ENCODE measurements at places on chromosomes 3 and 15.

GRCh38 chr15:84826369-84826823 lies 9.2 kb downstream of the ALPK3 start:
- H3K4me3 ChIP-seq = no peak overlapping the region
- H3K36me3 ChIP-seq = no peaks in the 10 kb centered on the region
- H3K27me3 ChIP-seq = peaks cover 21% of the 10 kb centered on the region
- H3K4me1 ChIP-seq = peaks cover 2% of the 10 kb centered on the region
- no peak for DNase-seq

DNA sequence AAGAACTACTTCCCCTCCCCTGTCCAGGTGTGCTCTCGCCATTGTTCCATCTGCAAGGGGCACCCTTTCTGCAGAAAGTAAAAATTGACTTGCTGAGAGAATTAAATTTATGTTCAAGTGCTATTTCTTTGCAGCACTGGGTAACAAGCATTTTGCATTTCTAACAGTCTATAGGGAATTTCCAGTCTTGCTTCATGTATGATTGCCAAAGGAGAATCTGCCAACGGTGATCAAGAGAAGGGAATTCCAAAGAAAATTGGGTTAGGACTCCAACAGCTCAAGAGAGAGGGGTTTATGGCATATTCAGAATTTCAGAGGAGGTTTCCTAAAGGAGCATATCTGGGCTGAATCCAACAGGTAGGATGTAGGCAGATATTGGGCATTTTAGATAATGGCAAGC lies 136.7 kb upstream of the WNT5A start:
- H3K4me3 ChIP-seq = no peak overlapping the region
- H3K36me3 ChIP-seq = no peaks in the 10 kb centered on the region
- H3K4me1 ChIP-seq = peaks cover 4% of the 10 kb centered on the region
- peak; percentile 40 for DNase-seq

- no peak for DNase-seq
- no peaks in the 10 kb centered on the region for H3K36me3 ChIP-seq
- no peak overlapping the region for H3K27ac ChIP-seq
- H3K4me3 ChIP-seq = peak overlapping the region; percentile 87
- peaks cover 6% of the 10 kb centered on the region for H3K4me1 ChIP-seq
- no peaks in the 10 kb centered on the region for H3K27me3 ChIP-seq
Observed at GRCh38 chr15:31871166-31871886, 159.0 kb upstream of the CHRNA7 start.

GRCh38 chr15:70196372-70197316 lies 98.9 kb upstream of the TLE3 start:
- peaks cover 29% of the 10 kb centered on the region for H3K4me1 ChIP-seq
- H3K36me3 ChIP-seq = no peaks in the 10 kb centered on the region
- H3K27ac ChIP-seq = peak overlapping the region; percentile 87
- H3K4me3 ChIP-seq = no peak overlapping the region
- peaks cover 56% of the 10 kb centered on the region for H3K27me3 ChIP-seq
- DNase-seq = peak; percentile 87

GRCh38 chr3:163561151-163561550 lies 1517.1 kb downstream of the SI start:
- H3K27me3 ChIP-seq = no peaks in the 10 kb centered on the region
- H3K4me3 ChIP-seq = no peak overlapping the region
- no peaks in the 10 kb centered on the region for H3K36me3 ChIP-seq
- no peaks in the 10 kb centered on the region for H3K4me1 ChIP-seq
- no peak overlapping the region for H3K27ac ChIP-seq
- DNase-seq = no peak

DNA sequence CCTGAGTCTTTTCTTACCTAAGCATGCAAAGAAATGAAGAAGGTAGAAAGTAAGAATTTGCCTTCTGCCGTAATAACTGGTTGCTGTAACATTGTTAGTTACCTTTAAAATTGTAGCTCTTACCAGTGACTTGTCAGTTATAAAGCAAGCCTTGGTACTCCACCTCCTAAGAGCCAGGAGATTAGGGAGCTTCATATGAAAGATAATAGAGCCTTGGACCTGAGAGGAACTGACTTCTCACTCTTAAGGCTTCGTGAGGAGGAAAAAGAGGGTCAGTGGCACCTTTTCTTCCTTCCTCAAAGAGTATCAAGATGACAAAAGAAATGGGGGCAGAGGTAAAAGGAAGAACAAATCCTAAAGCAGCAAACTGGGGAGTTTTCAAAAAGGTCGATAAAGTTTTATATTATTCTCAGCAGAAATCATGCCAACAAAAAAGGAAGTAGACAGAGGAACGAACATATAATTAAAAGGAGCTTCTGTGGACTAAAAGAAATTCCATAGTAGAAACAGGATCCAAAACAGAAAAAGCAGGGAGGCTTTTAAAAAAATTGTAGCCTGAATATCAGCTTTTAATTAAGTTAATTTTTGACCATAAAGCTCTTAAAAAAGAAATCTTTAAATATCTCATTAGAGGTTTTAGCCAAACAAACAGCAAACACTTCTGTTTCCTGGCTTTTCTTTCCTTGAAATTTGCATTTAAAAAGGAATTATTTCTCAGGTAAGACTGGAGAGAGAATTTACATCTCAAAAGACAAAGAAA lies 847.1 kb upstream of the ALCAM start:
- H3K36me3 ChIP-seq = no peaks in the 10 kb centered on the region
- H3K27me3 ChIP-seq = no peaks in the 10 kb centered on the region
- H3K4me3 ChIP-seq = no peak overlapping the region
- no peak for DNase-seq

GRCh38 chr3:193841581-193841980 lies 248.6 kb downstream of the OPA1 start:
- no peak for DNase-seq
- H3K36me3 ChIP-seq = no peaks in the 10 kb centered on the region
- peaks cover 10% of the 10 kb centered on the region for H3K4me1 ChIP-seq
- H3K27ac ChIP-seq = no peak overlapping the region
- H3K27me3 ChIP-seq = peaks cover 13% of the 10 kb centered on the region
- H3K4me3 ChIP-seq = no peak overlapping the region

DNA sequence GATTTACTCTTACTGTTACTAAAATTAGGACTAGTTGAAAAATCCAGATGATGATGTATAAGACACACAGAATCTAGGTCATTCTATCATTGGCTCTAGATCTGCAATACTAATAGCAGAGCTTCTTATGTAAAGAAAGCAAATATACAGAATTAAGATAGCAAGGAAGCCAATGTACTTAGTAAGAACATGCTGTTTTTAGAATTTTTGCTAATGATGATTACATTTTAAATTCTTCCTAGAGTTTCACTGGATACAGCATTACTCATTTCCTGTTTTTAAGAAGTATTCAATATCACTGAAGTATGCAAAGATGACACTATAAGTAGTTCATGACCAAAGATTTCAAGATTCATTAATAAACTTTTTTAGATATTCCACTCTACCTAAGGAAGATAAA lies 60.7 kb downstream of the CFAP20DC start:
- no peaks in the 10 kb centered on the region for H3K36me3 ChIP-seq
- H3K4me1 ChIP-seq = no peaks in the 10 kb centered on the region
- no peak overlapping the region for H3K4me3 ChIP-seq
- peak; percentile 35 for DNase-seq
- no peak overlapping the region for H3K27ac ChIP-seq

GRCh38 chr3:2945121-2945520 lies 165.1 kb downstream of the IL5RA start:
- H3K27ac ChIP-seq = no peak overlapping the region
- DNase-seq = no peak
- H3K4me1 ChIP-seq = no peaks in the 10 kb centered on the region
- no peaks in the 10 kb centered on the region for H3K27me3 ChIP-seq

DNA sequence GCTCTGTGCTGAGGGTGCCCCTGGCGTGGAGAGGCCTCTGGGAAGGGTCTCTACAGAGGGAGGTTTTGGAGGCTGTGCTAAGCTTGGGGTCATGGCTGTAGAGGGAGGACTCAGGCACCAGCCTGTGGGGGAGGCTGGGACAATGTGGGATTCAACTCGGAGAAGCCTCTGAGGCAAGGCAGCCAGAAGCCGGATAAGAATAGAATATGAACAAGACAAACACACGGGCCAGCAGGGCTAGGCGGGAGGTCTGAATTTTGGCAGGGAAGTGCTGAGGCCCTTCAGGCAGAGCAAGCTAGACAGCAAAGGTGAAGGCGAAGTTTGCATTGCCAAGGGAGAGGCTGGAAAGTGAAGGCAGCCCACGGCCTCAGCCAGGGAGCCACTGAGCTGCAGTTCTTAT lies 612.1 kb upstream of the NR2F2 start:
- no peaks in the 10 kb centered on the region for H3K27me3 ChIP-seq
- H3K27ac ChIP-seq = no peak overlapping the region
- H3K36me3 ChIP-seq = no peaks in the 10 kb centered on the region
- DNase-seq = no peak
- no peaks in the 10 kb centered on the region for H3K4me1 ChIP-seq

GRCh38 chr3:66363148-66363547 lies 137.7 kb downstream of the LRIG1 start:
- peak; percentile 56 for DNase-seq
- peaks cover 6% of the 10 kb centered on the region for H3K4me1 ChIP-seq
- H3K27me3 ChIP-seq = no peaks in the 10 kb centered on the region

DNA sequence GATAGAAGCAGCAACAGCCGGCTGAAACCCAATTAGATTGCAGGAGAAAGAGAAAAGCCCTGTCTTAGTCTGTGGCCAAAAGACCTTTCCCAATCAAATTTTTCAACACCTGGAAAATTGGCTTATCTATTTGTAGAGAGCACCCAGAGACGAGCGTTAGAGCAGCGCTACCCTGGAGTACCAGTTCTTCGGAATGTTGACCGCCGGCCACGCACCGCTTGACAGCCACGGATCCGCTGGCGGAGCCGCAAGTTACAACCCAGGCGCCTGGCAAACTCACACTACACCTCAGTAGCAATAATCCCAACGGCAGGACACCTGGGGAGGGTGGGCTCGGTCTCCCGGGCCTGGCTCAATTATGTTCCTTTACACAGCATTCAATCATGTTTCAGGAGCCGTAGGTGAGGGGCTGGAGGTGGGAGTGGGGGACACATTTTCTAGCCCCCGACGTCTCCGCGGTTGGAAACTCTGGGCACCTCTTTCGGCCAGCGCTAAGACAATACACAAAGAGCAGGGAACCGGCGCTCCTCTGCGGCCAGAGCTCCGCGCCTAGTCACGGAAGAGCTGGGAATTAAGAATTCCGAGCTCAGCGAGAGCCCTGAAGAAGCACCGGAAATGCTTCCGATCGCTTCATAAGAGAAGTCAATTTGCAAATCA lies 1.2 kb downstream of the MB21D2 start:
- H3K4me1 ChIP-seq = peaks cover 5% of the 10 kb centered on the region
- DNase-seq = peak; percentile 57
- H3K4me3 ChIP-seq = peak overlapping the region; percentile 70
- peak overlapping the region; percentile 94 for H3K27ac ChIP-seq
- H3K27me3 ChIP-seq = peaks cover 6% of the 10 kb centered on the region
